Fibroblast of lung (primary cell): ENCODE measurements at places on chromosomes 6 and 20. TPM values are rescaled to one million over a fixed set of nuclear protein-coding genes. Genes with fewer than 3 reads are reported as not detected.

HLA-A gene
- 272 and 630 TPM in 2 replicates for polyA plus RNA-seq

DNA sequence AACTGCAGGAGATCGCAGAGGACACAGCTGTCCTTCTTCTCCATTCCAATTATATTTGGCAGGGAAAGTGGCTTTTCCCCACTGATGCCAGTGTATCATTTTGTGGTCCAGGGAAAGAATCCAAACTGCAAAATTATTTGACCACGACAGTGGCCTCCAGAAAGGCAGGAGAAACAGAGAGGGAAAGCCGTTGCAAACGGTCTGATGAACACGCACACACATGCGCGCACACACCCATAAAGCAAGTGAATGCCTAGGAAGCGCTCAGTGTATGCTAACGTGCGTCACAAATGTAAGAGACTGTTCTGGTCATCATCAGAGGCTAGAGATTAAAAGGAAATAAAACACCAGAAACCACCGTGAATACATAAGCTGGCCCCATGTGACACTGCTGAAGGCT lies 54.0 kb downstream of the NPEPL1 start:
- peak; percentile 1 for DNase-seq

DNA sequence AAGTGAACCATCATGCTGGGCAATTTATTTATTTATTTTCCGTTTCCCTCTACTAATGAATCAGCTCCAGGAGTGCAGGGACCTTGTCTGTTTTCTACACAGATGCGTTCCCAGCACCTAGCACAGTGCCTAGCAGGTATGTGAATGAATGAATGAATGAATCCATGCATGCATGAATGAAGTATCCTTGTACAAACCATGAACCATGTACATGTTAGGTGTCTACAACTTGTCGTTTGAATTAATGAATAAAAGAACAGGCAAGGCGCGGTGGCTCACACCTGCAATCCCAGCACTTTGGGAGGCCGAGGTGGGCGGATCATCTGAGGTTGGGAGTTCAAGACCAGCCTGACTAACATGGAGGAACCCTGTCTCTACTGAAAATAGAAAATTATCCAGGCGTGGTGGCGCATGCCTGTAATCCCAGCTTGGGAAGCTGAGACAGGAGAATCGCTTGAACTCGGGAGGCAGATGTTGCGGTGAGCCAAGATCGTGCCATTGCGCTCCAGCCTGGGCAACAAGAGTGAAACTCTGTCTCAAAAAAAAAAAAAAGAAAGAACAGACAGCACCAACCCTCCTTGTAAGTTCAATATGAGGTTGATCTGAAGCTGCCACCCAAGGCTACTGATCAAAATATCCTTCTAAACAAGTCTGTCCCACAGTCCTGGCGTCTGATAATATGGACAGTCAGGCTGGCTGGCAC lies 27.3 kb upstream of the SLC9A8 start:
- DNase-seq = no peak

DNA sequence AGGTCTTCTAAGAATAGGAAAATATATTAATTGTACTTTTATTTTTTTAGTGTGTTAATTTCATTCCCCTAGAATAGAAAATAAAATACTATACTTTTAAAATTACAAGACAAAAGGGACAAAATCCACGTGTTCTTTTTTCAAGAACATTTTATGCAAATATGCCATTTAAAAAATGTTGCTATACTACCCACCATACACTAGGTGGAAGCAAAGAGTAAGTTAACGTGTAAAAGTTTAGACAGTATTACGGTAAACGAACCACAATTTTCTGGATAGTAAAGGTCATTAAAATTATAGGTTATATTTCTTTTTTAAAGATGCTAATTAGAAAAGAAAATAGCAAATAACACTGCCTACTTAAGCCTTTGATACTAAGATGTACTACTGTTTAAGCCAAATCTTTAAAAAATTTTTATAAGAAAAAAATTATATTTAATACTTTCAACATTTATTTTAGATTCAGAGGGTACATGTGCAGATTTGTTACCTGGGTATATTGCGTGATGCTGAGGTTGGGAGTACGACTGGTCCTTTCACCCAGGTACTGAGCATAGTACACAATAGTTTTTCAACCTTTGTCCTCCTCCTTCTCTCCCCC lies 287.6 kb downstream of the PHF3 start:
- DNase-seq = peak; percentile 25

DNA sequence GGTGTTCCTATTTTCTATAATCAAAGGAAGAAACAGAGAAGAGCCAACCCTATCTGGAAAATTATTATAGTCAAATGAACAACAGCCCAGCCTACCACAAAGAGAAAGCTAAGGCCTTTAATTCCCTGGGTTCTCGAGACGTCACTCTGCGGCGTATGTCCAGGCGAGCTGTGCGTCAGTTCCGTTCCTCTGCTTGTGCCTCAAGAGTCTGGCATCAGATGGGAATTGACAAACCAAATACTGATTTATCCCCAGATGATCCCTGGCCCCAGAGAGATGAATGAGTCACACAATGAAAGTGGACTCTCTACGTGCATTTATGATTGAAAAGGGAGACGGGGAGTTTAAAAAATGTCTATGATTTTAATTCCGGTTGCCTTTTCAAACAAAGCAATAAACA lies 151.6 kb upstream of the PDE10A start:
- DNase-seq = no peak

- DNase-seq = no peak
These were observed 37.0 kb downstream of the EFHC1 start for GRCh38 chr6:52457096-52457495.

- DNase-seq = no peak
These were observed 60.8 kb upstream of the MYL9 start for GRCh38 chr20:36480456-36481048.
